Activated CD8-positive, alpha-beta memory T cell treated with anti-CD3 and anti-CD28 coated beads, Interleukin-2, amount 10 ng/mL, durations not matched to agents 7 days and 5 days (primary cell): ENCODE measurements at places on chromosomes 2 and 18. TPM values are rescaled to one million over a fixed set of nuclear protein-coding genes. Genes with fewer than 3 reads are reported as not detected.

The WDR75 gene
- total RNA-seq: 55.5 TPM

The SUPT7L gene
- total RNA-seq: 34.8 TPM

The ABCG8 gene
- total RNA-seq: not detected

The UGT1A10 gene
- not detected for total RNA-seq

The ASB18 gene
- not detected for total RNA-seq

The ANKRD30B gene
- total RNA-seq: not detected

The XIRP2 gene
- not detected for total RNA-seq

The ACTG2 gene
- total RNA-seq: not detected

The TDRD15 gene
- not detected for total RNA-seq
